Fibroblast of the aortic adventitia (primary cell): ENCODE measurements at places on chromosomes 12 and 14.

DNA sequence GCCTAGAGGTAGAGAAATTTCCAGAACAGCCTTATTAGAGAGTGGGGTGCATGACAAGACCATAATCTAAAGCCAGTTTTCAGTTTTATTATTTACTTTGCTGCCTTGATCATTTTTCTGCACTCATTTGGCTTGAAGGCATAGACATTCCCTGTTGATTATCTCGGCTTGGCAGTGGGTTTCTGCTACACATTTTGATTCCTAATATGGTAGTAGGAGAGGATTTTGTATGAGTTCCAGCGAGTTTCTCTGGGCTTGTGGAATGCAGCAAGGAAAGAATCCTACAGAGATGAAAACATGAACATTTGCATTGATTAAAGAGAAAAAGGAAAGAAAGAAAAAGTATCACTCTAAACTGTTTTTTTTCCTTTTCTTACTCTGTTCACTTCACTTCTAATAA, 281.2 kb downstream of the PAWR start:
- DNase-seq = peak; percentile 90

DNA sequence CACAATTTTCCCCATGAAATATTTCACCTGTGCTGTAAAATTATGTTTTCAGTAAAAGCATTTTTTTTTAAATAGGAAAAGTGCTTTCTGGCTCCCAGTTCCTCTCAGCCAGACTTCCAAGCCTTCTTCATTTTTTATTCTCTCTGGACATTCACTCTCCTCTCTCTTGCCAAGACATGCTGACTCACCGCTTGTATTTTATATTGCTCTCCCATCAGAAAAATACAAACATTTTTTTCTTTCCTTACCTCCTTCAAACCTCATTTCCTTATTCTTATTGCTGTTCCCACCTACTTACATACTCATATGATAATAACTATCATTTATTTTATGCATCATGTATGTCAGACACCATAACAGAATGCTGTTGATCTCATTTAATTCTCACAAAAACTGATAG, 37.7 kb upstream of the ZNF641 start:
- peak; percentile 66 for DNase-seq

DNA sequence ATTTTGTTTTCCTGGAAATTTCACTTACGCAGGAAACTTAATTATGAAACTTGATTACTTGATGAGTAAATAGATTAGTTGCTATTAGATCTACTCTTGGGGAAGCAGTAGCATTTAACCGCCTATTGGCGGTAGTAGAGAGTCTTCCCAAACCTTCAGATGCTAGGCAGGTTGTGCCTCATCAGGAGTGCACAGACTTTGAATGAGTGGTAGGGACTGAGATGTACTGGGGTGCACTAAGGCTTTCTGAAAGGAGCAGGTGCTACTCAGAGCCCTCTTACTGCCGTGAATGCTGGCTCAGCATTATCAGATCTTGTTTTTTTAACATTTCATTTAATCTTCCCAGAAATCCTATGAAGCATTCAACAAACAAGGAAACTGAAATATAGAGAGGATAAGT, 7.7 kb downstream of the GATC start:
- DNase-seq = no peak

DNA sequence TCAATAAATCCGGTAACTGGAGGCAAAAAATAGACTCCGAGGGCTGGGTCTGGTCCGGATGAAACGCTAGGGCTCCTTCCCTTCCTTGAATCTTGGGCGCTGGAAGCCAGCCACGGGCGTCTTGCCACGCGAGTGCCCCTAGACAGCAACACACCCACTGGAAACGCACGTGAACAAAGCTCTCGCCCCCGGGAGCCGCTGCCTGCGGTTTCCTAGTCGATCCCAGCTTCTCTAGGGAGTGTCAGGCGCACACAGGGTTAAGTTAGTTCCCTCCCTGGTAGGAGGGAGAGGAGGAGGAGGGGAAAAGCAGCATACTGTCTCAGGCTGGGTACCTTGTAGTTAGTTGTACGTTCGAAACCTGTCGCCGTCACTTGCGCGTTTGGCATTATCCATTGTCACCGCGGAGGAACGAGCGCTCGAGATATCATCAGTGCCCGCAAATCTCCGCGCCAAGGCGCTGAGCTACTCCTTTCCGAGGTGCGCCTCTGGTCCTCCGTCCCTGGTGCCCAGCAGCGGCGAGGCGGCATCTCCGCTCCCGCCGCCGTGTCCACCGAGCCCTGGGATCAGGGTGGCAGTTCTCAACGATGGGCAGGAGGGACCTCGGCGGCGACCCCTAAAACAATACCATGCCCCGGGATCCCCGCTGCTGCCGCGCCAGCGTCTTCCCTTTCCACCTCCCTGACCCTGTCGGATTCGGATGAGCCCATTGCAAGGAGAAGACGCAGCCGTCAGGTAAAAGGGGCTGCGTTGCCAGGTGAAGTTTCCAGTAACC, at the start of gene FLRT2:
Gene FLRT2 (plus strand): TSS at position 342 of the 772 bp plus-strand sequence. CDS start 91,371 bp downstream, outside the sequence.
- DNase-seq = peak; percentile 81

GRCh38 chr14:20809917-20810316, 7.3 kb upstream of the RNASE1 start:
- no peak for DNase-seq

GRCh38 chr14:105979446-105979845, 453.1 kb downstream of the TMEM121 start:
- no peak for DNase-seq

GRCh38 chr12:108394196-108394595, 55.1 kb upstream of the CMKLR1 start:
- DNase-seq = peak; percentile 6

GRCh38 chr14:101881426-101881825, 82.9 kb upstream of the DYNC1H1 start:
- no peak for DNase-seq

- DNase-seq = peak; percentile 20
These were observed 2.5 kb upstream of the SERPINA10 start for GRCh38 chr14:94295360-94296180.

DNA sequence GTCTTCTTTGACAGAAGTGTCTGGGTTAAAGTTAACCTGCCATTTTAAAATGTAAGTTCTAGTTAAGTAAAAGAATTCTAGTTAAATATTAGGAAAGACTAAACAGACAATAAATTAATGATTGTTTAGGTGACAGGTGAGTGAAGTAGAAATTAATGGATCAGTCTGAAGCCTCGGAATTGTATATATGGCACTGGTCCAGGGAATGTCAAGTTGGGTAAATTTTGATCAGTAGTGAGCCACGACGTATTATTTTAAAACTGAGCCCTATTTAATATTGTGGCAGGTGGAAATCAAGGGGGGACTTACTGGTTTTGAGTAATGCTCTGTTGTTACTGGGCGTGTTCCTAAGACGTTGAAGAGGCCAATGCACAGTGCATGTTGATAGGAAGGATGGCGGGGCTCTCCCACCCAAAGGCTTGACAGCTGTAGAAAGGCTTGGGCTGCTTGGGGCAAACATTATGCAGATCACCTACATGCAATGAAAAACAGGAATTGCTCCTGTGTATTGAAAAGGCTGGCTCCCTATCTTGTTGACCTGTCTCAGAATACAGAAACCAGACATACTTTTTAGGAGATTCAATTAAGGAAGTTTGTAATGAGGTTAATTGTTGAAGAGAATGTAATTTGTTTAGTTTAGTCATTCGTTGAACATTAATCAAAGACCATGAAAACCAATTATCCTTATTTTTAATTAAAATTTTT, 5.9 kb upstream of the PPFIBP1 start:
- no peak for DNase-seq

DNA sequence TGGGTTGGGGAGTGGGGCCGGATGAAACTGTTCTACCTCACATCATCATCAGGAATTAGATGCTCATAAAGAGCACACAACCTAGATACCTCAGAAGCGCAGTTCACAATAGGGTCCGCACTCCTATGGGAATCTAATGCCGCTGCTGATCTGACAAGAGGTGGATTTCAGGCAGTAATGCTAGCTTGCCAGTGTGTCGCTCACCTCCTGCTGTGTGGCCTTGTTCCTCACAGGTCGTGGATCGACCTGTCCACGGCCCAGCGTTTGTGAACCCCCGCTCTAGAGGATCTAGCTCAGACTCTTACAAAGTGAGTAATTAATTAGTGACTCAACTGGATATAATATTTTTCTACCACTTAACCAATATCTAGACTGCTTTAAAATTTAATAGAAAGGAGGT, 5.8 kb downstream of the PPP1R12A start:
- no peak for DNase-seq

DNA sequence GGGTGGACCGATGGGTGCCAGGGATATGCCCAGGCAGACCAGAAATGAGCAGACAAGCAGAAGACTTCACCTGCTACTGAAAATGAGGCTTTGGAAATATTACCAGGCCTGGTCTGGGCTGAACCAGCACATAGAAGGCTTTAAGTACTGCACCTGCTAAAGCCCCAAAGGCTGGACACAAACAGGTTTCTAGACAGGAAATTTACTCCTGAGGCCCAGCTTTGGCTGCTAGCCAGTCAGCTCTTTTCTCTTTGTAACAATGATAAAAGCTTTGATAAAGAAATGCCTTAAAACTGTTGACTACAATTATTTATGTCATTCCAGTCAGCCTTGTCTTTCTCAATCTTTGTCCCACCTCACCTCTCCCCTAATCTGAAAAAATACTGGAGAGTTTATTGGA, 228.9 kb upstream of the EGLN3 start:
- DNase-seq = no peak

DNA sequence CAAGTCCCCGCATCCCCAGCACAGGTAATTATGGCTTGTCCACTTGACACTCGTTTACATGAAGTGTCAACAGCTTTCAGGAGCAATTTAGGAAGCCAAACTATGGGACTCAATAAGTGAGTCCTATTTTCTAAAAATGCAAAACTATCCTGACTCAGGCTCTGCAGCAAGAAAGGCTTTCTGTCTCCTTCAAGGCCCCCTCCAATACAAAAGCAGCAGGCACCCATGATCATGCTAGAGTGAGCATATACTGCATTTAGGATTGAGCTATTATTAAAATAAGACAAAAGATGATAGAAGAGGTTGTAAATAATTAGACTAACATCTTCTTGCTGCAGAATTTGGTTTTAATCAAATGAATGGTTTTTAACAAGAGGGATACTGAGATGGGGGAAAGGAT, 3.2 kb downstream of the SIX6 start:
- DNase-seq = no peak

DNA sequence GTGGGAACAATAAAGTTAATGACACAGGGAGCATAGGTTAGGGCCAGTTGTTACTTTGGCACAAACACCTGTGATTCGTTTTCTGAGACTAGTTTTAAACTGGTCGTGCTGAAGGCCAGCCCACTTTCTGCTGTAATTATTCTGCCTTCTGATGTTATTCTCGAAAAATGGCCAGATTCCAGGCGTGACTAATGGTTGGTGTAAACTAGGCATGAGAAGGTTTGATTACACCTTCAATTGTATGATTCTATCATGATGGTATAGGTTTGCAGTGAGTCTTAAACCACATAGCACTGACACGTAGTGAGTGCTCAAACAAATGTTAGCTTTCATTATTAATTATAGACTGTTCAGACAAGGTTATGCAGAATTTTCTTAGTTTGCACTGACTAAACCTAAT, 39.0 kb downstream of the CKB start:
- DNase-seq = peak; percentile 88

DNA sequence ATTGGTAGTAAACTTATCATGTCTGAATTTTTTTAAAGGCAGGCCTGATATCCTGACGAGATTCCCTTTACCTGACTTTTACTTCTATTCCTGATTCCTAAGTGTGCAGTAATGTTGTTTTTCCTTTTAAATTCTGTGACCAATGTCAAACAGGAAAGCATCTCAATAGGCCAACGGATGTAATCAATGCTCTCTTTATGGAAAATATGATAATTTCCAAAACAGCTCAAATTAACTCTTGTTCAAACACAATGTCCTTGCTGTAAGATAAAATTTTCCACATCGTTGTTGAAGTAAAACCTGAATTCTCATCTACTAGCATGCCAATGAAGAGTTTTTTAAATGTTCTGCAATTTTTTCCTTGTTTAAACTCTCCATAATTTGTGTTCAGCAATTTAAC, 8.0 kb upstream of the TAS2R31 start:
- no peak for DNase-seq

DNA sequence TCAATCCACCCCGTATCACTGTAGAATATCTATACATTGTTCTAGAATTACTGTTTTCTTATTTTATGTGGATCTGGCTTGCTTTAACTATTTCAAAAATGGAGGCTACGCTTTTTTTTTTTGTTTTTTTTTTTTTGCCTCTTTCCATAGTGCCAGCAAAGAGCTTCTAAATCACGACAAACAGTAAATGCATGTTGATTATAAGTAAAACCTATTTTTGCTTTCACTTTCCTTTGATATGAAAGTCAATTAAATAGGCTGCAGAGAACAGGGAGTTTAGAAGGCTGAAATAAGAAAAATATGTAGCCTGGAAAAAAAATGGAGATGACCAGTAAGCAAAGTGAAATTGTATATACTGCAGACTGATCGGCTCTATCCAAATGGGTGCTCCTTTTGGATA, 112.3 kb upstream of the AMIGO2 start:
- no peak for DNase-seq

GRCh38 chr14:41280745-41281144, 325.9 kb upstream of the LRFN5 start:
- peak; percentile 22 for DNase-seq

- peak; percentile 14 for DNase-seq
These were observed 629 bp downstream of the KCNMB4 start for GRCh38 chr12:70366581-70367257.

GRCh38 chr12:59055204-59055860, 135.0 kb upstream of the LRIG3 start:
- DNase-seq = peak; percentile 67

GRCh38 chr12:22459838-22460490, 84.4 kb downstream of the C2CD5 start:
- DNase-seq = peak; percentile 65

DNA sequence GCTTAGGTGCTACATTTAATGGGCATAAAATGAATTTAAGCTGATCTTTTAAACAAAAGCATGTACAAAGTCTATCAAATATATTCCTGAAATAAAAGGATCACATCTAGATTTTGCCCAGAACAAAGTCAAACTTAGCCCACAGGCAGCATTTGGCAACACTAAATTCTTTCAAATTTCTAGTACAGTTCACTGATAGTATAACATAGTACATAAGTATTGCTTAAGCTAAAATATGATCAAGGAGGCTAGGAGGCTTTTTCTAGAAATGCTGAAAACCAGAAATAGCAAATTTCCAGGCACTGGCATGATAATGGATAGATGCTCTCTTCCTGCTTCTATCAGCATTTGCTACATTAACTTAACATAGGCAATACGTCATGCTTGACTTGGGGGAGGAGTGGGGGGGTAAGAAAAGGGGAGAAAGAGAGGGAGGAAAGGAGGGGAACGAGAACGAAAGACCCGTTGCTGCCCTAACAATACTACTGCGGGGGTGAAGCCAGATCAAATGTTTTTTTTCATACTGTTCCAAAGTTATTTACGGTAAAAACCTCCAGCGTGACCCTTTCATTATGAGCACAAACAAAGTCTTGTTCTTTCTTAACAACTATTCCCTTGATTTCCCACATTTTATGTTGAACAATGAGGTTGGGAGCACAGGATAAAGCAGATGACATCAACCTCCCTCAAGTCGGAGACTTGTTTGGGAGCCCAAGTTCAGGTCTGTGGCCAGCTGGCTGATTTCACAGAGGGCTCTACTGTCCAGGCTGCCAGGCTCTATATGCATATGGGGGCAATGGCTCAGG, 10.6 kb downstream of the TMED10 start:
- no peak for DNase-seq

- peak; percentile 42 for DNase-seq
These were observed 101.9 kb downstream of the TMTC3 start for GRCh38 chr12:88243982-88244381.

GRCh38 chr14:79325071-79325470, 886.2 kb downstream of the DIO2 start:
- no peak for DNase-seq
